ENCODE measurements at places on chromosomes 12 and 14.
A peak's percentile ranks its signal among the peaks of the same experiment; 100 is the strongest.

- DNase-seq: no peak
Measured at GRCh38 chr14:90669731-90670130, 146.5 kb downstream of the TTC7B start.

- no peak for DNase-seq
Measured at GRCh38 chr12:19953734-19954133, 414.6 kb upstream of the PDE3A start.

- no peak for DNase-seq
Measured at GRCh38 chr12:44287545-44287944, 451.7 kb downstream of the TMEM117 start.

DNA sequence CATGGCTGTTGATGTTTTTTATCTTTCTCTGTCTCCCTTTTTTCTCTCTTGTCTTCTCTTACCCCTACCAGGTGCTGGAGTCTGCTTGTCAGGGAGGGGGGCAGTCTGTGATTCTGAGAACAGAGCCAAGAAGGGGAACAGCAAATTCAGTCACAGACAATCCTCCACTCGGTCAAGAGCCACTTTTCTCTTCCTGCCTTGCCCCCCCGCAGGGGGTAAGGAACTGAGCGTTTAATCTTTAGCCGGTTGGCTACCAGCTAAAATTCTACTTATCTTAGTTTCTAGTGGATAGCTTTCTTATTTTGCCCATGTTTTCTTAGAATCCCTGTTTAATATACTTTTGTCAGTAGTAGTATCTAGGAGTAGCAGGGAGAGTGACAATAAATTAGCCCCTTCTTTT, 1.9 kb downstream of the RIMKLB start:
- no peak for DNase-seq

- DNase-seq: no peak
Measured at GRCh38 chr14:68333262-68333661, 459.6 kb downstream of the ZFP36L1 start.

DNA sequence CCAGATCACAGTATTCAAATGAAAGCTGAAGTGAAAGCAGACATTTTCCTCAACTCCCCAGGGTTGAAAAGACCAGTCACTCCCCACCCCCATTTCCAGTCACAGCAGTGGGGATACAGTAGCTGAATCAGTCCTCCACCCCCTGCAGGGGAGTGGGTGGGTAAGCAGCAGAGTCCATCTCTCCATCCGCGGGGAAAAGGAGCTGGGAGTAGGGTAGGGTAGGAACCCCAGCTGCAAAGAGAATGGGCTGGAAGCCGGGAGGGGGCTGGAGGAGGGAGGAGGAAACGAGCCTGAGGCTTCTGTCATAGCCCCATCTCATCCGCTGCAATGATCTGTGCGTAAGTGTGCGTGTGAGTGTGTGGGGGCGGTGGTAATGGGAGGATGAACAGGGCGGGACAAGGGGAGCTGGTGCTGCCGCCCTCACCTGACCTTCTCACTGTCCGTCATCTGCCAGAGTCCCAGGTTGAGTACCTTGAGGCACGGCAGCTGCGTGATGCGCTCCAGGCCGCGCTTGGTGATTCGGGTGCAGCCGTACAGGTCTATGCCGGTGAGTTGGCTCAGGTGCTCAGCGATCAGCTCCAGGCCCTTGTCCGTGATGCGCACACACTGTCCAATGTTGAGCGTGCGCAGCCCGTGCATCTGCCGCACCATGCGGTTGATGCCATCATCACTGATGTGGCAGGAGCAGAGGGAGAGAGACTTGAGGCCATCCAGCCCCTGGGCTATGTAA, 1.8 kb downstream of the FBXL14 start:
- DNase-seq: peak; percentile 18

DNA sequence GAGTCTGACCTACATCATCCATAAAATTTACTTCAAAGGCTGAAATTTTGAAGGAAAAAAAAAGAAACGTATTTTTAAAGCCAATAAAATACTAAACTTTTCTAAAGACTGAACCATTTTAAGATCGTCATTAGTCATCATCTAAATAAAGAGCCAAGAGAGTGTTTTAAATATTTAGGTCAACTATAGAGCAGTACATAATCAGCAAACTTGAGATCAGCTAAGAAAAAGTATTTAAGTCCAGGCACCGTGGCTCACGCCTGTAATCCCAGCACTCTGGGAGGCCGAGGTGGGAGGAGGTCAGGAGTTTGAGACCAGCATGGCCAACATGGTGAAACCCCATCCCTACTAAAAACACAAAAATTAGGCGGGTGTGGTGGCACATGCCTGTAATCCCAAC, 35.5 kb downstream of the HECTD1 start:
- DNase-seq: no peak

- DNase-seq: no peak
Measured at GRCh38 chr12:6047249-6048237, 76.9 kb downstream of the VWF start.

DNA sequence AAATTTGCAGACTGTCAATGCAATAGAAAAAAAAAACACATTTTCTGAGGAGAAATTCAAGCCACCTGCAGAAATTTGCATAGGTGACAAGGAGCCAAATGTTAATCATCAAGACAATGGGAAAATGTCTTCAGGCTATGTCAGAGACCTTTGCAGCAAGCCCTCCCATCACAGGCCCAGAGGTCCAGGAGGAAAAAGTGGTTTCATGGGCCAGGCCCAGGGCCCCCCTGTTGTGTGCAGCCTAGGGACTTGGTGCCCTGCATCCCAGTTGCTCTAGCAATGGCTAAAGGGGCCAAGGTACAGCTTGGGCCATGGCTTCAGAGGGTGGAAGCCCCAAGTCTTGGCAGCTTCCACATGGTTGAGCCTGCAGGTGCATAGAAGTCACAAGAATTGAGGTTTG, 60.6 kb downstream of the TC2N start:
- no peak for DNase-seq

DNA sequence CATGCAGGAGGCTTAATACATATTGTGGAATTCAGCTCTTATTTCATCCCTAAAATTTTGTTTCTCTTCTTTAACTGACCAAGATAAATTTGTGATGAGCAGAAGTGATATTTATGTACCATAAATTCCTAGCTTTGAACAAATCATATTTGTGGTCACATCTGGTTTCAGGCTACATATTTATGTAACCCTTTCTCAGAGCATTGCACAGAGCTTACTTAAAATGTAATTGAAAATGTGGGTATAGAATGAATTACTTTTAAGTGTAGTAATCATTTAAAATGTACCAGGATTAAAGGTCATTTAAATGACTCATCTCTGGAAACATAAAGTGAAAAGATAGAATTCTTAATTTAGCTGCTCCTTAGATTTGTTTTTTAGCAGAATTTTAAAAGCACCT, 129.9 kb upstream of the FRMD6 start:
- DNase-seq: no peak

GRCh38 chr12:3132636-3133404, 55.6 kb downstream of the TSPAN9 start:
- no peak for DNase-seq

GRCh38 chr12:48512855-48513254, 12.6 kb upstream of the OR8S1 start:
- DNase-seq: no peak

DNA sequence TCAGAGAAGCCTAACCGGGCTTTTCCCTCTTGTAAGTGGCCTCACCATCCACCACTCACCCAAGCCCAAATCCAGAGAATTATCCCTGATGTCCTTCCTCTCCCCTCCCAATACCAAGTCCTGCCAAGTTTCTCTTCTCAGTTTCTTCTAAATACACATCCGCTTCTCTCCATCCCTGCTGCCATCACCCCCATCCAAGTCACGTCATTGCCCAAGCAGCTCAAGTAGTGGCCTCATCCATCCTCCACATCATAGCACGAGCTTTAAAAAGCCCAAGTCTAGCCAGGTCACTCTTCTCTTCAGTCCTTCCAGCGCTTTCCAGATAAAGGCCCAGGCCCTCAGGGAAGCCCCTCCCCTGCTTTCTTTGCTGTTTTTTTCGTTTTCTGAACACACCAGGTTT, 25.4 kb downstream of the IL31 start:
- DNase-seq: no peak
